Upper lobe of left lung (tissue), 6 donors: ENCODE measurements at places on chromosomes 11 and 22. TPM values are rescaled to one million over a fixed set of nuclear protein-coding genes. Genes with fewer than 3 reads are reported as not detected.

GRCh38 chr11:113689768-113690618 is 16.1 kb downstream of the TMPRSS5 start:
- DNase-seq = no peak

DNA sequence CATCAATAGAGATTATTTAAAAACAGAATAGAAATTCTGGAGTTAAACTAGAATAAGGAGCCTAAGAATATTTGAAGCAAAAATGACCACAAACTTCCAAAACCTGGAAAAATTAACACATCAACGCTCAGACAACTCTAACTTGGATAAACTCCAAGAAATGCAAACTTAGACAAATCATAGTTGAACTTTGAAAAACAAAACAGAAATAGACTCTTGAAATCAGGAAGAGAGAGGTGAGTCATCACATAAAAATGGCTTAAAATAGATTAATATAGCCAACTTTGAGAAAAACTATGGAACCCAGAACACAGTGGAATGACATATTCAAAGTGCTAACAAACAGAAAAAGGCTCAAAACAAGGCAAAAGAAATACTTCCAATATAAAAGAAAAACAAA is 974.2 kb downstream of the JRKL start:
- no peak for DNase-seq

CHRNA10 gene
- 2.3 TPM for total RNA-seq

GRCh38 chr22:29877620-29878019 is 5.4 kb upstream of the MTMR3 start:
- DNase-seq = no peak

- no peak for DNase-seq
Measured at GRCh38 chr22:38069372-38070249, 12.4 kb downstream of the PICK1 start.

CSNK2A3 gene
- 2.6 TPM for total RNA-seq

DNA sequence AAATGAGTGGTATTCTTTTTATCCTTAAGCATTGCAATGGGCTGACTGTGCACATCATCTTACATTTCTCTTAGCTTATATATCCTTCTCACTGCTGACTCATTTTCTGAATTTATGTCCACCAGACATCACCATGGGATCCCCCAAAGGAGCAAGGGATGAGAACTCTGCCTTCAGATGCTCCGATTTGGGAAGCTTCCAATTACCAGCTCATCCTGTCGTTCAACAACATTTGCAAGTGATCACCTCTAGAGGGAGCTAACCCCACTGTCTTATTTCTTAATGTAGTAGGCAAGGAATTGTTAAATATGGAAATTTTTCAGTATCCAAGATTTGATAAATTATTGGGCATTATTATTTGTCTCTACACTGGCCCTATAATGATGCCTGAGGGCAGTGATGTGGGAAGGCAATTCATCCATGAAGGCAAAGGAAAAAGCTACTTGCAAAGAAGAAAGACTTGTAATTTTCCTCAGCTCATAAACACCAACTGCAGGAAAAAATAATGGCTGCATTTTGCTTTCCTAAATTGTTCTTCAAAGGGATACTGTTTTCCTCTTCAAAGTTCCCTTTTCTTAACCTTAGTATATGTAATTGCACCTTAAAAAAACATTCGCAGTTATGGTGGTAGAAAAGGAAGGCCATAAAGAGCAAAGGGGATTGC is 102.4 kb upstream of the FSHB start:
- DNase-seq = no peak

DNA sequence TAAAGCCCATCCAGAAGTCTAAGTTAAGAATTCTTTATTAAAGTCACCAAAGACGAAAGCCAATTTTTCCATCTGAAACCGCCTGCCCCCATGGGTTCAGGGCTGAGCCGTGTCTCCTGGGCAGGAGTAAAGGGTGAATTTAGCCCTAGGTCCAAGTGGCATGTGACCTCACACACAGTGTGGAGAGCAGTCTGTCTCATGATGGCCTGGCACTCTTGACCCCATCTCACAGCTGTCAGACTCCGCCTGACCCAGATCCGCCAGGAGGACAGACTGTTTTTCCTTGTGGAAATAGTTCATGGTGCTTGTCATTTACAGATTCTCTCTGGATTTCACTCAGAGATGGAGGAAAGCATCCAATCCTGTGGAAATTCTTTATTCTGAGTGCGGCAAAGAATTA is 109.7 kb downstream of the GALNT18 start:
- DNase-seq = no peak

GRCh38 chr11:46452918-46453517 is 61.4 kb upstream of the CHRM4 start:
- DNase-seq = no peak

GRCh38 chr11:27209562-27210005 is 153.4 kb downstream of the CCDC34 start:
- DNase-seq = no peak

- DNase-seq = no peak
Measured at GRCh38 chr11:59459916-59460315, 3.2 kb downstream of the OR4D6 start.
